ENCODE measurements at places on chromosomes 5 and 9.

DNA sequence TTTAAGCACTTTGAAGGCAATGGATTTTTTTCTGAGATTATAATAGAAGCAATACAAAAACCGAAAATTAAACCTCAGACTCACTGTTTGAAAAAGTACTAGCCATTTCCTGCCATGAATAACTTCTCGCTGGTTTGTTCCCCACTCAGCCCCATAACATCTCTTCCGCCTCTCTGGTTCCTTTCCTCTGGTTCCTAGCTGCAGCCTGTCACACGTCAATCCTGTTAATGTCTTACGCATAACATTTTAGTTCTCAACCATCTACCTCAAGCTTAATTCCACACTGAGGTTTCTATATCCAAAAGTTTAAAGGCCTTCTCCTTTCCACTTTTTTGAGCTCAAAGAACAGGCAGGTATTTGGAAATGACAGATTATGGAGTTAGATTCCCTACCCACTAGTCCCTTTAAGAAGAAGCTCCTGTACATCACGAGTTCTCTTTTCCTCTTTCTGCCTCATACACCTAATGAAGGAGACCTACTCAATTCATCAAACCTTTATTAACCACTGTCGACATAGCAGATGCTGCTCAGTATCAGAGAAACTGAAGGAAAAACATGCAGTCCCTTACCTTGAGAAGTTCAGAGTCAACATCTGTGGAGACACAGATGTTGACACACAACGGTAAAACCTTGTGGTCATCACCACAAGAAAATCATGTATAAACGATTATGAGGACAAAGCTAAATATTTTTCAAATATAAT is 243.0 kb upstream of the PTGER4 start:
- no peak for DNase-seq

DNA sequence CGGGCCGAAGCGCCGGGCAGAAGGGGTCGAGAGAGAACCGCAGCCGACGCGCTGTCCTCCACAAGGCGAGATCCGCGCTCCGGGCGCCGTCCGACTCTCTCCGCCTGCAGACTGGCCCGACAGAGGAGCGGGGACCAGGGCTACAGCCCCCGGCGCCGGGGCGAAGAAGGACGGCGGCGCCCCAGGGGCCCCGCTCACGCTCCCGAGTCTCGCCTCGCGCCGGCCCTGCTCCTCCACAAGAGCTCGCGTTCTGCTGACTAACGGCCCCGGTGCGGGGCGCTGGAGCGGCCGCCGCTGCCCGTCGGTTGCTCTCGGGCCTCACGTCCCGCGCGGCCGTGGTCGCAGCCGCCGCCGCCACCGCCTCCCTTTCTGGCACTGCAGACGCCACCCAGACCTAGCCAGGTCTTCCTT is 338 bp downstream of the ABHD17B start:
- no peak for DNase-seq

- DNase-seq: no peak
Observed at GRCh38 chr9:112839331-112839730, 51.3 kb downstream of the SLC46A2 start.

DNA sequence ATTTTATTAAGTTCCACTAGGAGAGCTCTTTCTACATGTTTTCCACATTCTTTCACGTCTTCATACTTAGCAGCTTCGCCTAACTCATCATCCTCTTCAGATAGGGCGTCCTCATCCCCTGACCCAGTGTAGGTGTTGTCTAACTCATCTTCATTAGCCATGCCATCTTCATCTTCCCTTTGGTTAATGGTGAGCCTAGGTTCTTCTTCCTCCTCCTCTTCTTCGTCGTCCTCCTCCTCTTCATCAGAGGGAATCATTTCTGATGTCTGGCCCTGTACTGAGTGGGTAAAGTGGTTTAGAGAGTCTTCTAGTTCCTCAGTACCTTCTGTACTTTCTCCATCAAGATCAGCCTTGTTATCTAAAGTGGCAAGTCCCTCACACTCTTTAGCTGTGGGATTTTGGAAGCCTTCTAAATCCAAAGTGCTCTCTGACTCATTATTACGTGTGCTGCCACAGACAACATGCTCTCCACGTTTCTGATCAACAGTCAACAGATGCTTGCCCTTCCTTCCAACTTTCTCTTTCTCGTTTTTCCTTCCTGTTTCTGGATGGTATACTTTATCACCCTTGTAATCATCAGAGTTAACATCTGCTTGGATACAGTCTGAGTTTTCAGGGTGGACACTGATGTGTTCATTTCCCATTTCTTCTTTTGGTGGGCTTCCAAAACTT is 31.1 kb downstream of the TUT7 start:
- DNase-seq: no peak

DNA sequence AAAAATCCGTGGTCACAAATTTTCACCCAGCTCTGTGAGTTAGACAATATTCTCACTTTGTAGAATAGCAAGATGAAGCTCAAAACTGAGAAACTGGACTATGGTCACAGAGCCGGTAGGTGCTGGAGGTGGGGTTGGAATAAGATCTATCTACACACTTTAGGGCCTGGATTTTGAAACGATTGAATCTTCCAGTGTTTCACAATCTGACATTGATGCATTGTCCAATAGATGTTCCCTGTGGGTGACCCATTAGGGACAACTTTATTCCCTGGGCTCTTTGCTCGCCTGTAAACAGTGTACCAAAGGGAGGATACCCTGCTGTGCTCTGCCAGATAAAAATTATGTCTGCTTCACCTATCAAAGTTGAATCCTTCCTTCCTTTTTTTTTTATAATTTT is 145.4 kb upstream of the MPDZ start:
- DNase-seq: no peak

DNA sequence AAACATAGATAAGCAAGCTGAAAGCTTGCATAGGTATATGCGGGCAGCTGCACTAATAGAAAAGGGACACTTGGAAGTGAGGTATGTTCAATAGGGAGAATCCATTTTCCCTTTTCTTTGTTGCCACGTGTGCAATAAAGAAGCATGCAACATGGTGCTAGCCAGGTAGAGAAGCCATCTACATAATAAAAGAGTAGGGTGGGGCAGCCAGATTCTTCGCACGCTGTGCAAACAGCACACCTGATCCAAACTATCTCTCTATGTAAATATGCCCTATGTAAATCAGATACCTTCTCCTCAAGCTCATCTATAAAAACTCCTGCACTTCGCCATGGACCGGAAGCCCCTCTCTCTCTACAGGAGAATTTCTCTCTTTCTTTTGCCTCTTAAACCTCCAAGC is 91.9 kb upstream of the C9orf72 start:
- DNase-seq: no peak

GRCh38 chr5:165076686-165077085 is 1571.3 kb downstream of the MAT2B start:
- DNase-seq: no peak

DNA sequence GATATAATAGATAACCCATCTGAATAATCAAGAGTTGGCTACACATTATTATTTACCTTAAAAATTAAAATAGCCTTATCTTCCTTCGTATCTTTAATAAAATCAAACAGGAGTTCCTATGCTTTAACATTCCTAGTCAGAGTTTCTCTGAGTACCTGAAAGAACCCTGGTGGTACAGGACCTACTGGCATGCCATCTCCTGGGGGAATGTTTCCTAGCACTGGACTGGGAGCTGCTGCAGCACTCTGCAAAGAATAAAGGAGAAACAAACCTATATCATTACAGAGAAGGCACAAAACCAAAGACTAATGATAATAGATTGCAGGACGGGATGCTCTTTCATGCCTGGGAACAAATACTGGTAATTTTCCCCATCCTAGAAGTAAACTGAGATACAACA is 119.5 kb upstream of the ACOT12 start:
- no peak for DNase-seq

DNA sequence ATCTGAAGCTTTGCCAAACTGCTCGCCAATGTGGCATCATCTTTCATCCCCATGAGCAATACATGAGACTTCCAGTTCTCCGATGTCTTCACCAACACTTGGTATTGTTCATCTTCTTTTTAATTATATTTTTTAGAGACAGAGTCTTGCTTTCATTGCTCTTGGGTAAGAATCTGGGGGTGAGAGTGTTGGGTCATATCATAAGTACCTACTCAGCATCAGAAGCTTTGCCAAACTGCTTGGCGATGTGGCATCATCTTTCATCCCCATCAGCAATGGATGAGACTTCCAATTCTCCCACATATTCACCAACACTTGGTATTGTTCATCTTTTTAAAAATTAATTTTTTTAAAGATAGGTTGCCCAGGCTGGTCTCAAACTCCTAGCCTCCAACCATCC is 30.9 kb upstream of the ZDHHC11B start:
- DNase-seq: no peak

- no peak for DNase-seq
Observed at GRCh38 chr5:179405426-179406030, 60.3 kb upstream of the ADAMTS2 start.

DNA sequence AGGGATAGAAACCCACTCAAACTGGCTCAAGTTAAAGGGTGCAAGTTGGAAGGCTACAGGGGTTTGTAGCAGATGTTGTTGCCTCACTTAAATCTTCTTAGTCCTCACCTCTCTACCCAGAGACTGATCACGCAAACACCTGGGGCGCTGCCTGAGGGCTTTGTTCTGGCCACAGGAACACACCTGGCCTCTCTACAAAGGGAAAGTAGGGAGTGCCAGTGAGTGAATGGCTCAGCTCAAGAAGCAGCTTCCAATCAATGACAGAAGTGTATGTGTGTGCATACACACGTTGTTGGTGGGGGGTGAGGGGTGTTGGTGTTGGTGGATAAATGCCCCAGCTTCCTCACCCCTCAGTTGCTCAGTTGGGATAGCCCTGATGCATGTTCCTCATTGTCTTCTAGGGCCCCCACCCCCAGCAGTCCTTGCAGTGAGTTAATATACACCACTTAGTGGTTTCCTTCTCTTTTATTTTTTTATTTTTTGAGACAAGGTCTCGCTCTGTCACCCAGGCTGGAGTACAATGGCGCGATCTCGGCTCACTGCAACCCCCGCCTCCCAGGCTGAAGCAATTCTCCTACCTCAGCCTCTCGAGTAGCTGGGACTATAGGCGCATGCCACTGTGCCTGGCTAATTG is 30.6 kb upstream of the CTNNA1 start:
- DNase-seq: no peak

DNA sequence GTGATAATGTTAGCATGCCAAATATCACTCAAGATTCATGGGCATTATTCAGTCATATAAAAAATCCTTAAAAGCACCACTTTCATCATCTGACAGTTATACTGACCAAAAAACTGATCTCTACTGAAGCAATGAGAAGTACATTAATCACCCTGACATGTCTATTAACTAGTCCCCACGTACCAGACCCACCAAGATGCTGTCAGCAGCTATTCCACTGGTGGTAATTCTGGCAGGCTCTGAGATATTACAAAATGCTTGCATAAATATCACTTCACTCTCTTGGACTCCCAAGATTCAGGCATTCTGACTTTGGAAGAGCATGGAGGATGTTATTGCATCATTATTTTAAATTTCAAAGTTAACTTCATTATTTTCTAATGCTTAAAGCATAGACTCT is 717.0 kb downstream of the DNAH5 start:
- no peak for DNase-seq

DNA sequence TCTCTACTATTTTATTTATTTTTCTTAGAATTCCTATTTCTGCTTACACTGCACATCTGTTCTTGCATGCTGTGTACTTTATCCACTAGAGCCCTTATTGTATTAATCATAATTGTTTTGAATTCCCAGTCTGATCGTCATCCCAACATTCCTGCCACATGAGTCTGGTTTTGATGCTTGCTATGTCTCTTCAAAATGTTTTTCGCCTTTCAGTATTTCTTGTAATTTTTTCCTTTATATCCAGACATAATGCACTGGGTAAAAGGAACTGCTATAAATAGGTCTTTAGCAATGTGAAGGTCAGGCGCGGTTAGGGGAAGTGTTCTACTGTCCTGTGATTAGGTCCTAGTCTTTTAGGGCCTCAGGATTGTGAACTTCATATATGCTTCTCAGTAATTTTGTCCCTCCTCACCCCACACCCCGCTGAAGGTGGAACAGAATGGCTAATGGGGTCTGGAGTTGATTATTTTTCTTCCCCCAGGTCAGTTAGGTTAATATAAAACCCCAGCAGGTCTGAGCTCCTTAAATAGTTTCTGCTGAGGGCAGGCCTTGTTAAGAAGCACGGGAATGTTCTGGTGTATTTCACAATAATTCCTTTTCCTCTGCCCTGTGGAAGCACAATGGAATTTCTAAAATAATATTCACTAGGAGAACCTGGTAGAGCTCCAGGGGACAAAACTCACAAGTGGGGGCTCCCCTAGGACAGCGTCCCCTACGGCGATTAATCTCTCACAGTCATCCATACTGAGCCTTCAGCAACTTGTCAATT is 146.6 kb upstream of the TUT7 start:
- no peak for DNase-seq

GRCh38 chr9:7121055-7121454 is 363.3 kb downstream of the KDM4C start:
- no peak for DNase-seq

- DNase-seq: no peak
Observed at GRCh38 chr5:151278845-151279244, 24.7 kb downstream of the SLC36A3 start.

DNA sequence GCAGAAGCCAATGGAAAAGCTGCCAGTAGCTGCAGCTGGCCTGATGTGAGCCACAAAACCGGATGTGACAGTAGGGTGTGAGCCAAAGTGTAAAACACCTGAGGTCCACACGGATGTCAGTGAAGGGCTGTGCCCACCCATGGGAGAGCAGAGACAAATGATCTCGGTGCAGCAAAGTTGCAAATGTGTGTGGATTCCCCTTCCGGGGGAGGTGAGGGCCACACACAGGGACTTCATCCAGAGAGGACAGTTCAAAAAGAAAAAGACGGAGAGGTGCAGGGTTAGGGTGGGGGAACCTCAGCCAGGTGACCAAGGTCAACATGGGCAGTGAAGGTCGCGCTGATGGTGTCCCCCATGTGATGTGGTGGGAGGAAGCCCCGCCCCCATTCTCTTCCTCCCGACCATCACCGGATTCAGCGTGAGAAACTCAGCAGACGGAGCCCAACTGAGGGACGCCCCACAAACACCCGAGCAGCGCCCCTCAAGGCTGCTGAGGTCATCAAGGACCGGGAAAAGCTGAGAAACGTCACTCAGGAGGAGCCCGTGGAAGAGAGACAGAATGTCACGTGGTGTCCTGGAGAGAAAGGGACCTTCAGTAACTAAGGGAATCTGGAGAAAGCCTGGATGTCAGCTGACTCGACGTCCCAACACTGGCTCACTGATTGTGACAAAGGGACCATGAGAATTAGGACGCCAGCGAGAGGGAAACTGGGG is 11.4 kb upstream of the PTGDS start:
- DNase-seq: no peak

DNA sequence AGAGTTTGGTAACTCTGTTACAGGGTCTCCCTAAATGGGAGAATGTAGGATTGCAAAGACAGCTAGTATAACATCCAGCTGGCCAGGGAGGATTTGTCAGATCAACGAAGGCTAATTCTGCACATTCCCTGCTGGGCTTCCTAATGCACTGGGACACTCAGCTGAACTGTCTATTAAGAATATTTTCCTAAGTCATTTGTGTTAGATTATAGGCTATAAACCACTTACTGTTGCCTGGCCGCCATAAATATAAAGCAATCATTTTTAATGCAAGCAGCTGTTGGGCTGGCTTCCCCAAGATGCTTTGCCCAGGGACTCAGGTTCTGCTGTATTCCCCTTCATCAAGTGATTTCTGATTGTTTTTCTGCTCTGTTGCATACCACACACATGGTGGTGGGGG is 35.3 kb upstream of the SLIT3 start:
- no peak for DNase-seq

GRCh38 chr5:68798877-68799843 is 294.7 kb upstream of the SLC30A5 start:
- DNase-seq: no peak

Measured in activated naive CD4-positive, alpha-beta T cell (primary cell).